NCI-H1105 (cell line): ENCODE measurements at places on chromosomes 6 and 20.

GRCh38 chr20:37417617-37418467, 71.9 kb downstream of the SRC start:
- no peak for DNase-seq

DNA sequence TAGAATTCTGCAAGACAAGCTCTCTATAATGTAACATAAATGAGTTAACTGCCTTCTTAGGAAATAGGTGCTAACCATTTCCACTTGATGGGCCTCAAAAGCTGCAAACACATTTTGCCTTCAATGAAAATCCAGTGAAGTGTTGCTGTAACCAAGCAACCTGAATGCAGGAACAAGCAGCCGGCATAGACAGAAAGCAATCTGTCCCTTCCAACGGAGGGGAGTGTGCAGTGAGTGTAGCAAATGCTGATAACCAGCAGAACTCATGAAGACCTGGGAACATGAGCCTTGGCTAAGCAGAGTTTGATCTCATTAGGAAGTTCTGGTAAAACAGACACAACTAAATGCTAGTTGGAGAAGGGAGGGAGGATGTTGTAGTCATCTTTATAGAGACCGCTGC, 697.8 kb downstream of the KIF16B start:
- peak; percentile 43 for DNase-seq

DNA sequence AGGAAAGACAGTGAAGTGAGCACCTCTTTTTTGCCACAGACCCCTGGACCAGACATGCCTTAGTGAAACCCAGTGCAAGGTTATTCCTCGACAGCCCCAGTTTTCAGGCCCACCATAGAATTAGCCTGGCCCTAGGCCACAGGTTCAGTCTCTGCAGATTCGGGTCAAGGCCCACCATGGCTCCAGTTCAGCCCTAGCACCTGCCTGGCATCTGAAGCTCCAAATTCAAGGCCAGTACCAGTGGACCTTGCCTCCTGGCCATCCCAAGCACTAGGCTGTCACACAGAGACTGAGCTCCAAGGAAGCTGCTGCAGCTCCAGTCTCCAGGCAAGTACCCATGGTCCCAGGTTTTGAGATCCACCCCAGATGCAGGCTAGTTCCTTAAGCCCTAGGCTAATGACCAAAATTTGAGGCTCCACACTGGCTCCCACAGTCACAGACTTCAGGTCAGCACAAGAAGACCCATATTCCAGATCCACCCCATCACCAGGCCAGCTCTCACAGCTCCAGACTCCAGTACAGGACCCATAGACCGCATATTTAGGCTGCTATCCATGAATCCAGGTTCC, 877.5 kb upstream of the ADGRB3 start:
- no peak for DNase-seq

- DNase-seq: no peak
Measured at GRCh38 chr6:76790045-76790796, 673.1 kb downstream of the HTR1B start.

DNA sequence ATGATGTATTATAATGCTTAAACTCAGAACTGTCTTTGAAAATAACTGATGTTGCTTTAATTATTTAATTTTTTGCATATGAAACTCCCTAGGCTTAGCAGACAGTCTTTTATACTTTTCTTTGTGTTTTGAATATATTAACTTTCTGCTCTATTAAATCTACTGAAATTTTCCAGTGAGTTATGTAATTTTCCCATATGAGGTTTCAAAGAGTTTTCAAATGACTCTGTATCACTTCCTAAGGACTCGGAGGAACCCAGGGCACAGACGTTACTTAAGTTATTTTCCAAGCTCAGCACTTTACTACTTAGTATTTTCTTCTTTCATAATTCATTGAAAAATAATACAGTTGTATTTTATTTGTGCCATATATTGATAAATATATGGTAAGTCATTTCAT, 122.6 kb downstream of the HS3ST5 start:
- DNase-seq: no peak

DNA sequence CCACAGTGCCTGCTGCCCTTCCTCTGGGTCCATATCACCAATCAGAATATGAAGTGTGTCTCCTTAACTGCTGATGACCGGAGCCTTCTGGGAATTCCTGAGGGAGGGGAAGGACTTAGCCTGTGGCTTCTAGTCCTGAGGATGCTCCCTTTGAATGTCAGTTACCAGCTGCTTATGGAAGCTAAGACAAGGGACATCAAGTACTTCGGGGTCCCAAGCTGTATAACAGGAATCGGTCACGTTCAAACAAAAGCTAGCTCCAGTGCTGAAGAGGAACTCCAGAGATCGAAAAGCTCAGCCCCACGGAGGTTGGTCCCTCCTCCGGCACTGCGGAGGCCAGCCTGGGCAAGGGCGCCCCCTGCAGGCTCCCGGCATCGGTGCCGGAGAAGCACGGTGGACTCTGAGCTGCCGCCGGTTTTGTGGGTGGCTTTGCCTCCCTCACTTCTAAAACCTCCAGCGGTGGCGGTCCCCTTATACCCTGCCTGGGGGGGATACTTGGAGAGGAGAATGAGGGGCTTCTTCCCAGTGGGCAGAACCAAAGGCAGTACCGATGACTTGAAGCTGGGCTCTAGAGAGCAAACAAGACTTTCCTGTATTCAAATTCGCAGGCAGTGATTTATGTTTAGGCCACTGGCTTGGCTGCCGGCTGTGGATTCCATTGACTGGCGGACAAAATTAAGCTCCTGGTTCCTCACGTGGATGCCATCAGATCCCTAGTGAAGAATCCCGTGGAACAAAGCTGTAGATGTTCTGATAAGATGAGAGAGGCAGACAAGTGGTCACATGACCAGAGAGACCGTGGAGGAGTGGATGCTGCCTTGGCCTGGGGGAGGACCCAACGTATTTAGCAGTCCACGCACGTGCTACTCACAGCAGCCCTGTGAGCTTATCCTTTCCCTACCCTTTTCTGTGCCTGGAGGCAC, 16.2 kb upstream of the UBR2 start:
- peak; percentile 67 for DNase-seq

- no peak for DNase-seq
Measured at GRCh38 chr6:166402582-166403277, 20.0 kb upstream of the MPC1 start.

DNA sequence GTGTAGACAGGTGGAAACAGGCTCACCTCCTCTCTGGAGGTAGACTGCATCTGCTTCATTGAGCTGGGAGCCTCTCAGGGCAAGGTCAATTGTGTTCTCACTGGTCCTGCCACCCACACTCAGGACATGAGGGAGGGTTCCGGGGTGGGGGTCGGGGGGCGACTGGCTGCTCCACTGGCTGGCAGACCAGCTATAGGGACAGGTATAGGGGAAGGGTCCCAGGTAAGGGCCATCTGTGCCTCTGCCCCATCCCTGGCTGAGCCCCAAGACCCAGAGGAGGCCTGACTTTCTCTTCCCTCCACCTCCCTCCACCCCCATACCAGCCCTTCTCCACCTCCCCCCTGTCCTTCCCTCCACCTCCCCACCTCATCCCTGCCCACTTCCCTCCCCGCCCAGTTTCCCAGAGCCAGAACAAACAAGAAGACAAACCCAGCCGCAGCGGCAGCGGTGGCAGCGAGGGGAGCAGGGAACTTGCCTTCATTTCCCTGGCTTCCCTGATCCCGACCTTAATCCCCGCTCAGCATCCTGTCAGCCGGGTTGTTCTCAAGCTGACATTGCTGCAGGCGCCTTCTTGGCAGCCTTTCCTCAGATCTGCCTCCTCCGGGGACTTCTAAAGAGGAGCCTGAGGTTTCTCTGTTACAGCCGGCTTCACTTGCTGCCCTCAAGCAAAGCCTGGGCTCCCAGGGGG, 18.3 kb upstream of the FOXP4 start:
- no peak for DNase-seq

GRCh38 chr6:149852881-149853280, 11.3 kb downstream of the LRP11 start:
- DNase-seq: no peak

- no peak for DNase-seq
Measured at GRCh38 chr6:104908888-104909525, 47.9 kb upstream of the LIN28B start.

DNA sequence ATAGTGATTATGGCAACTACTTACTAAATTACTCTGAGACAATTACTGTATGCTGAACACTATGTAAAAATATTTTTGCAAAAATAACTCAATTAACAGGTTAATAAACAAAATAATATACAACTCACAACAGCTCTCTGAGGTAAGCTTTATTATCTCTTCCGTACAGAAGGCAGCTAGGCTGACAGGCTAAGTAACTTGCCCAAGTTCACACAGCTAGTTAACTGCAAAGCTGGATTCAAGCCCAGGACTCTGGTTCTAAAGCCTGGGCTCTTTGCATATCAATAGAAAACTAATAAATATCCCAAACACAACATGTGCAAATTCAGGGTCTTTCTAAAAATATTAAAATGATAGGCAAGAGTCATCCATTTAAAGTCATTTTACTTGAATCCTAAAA, 169.5 kb upstream of the BEND3 start:
- DNase-seq: no peak

DNA sequence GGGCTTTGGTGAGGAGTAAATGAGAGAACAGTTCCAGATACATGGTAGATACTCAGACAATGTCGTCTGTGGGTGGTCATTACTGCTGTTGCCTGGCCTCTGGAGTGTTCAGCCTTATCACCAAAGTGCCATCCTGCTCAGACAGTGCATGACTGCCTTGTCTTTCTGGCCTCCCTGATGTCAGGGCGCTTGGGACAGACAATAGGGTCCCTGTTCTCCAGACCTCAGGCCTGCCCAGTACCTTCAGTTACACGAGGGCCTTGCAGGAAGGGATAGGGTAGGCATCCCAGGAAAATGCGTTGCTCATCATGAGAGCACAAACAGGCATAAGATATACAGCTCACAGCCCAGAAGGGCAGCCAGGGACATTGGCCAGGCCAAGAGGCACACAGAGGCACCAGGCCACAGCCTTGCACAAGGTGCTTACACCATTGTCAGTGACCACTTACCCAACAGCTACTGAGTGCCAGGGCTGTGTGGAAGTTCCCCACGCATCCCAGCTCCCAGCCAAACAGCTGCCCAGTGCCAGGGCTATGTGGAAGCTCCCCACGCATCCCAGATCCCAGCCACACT, 27.4 kb downstream of the BPIFB1 start:
- DNase-seq: no peak
